Mucosa of descending colon (tissue), 3 donors: ENCODE measurements at places on chromosomes 16 and 17.

DNA sequence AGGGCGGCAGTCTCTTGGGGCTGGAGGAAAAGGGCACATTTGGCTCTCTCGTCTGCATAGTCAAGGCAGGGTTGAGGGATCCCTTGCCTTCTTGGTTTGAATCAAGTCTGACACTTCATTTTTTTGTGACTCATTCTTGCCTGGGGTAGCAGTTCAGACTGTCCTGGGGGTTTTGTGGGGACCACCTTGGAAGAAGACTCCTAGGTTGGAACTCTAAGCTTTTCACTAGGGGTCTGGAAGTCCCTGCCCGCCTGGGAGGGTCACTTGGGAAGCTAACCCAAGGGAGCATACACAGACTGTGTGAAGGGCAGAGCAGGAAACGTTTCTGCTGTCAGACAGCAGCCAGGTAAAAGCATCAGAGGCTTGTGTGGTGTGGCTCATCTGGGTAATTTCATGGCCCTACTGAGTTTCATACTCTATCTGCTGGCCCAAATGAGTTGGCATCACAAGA, 11.3 kb downstream of the YPEL2 start:
- DNase-seq, result no peak

- DNase-seq, result no peak
Observed at GRCh38 chr17:56431736-56432135, 161.8 kb upstream of the NOG start.

DNA sequence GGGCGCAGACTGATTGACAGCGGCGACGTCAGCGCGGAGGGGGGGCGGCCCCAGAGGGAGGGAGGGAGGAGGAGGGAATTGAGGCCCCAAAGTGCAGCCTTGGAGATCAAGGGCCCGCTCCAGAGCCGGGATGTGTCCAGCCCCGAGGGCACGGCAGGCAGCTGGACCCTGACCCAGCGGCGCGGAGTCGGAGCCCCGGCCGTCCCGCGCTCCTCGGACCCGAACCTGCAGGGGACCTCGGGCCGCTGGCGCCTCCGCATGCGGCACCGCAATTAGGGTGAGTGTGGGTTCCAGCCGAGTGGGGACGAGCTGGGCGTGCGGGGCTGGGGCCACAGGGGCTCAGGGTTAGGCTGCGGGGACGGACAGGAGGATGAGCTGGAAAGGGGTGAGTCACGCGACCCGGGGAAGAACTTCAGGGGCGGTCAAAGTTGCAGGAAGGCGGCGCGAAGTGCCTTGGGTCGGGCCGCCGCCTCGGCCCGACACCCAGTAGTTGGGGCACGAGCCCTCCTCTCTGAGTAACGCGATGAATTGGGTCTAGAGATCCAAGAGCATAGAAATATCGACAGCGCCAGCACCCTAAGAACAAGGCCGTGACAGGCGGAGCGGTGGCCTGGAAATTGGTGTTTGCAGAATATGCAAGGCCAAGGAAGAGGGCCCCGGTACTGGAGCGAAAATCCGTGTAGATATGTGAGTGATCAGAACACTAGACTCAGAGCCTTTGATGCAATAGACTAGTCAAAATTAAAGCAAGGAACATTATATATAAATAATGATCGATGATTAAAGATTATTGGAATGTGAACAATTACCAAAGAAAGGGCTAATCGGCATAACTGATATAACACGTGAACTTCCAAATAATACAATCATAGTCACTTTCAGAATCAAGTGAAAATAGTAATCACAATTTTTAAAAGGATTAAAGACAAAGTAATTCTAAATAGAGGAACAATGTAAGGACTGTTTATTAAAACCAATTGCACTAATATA, at the start of gene TBX4:
TSS of gene TBX4 (plus strand) at position 122 of the 990 bp plus-strand sequence. CDS start 4,069 bp downstream, outside the sequence.
- no peak for DNase-seq

DNA sequence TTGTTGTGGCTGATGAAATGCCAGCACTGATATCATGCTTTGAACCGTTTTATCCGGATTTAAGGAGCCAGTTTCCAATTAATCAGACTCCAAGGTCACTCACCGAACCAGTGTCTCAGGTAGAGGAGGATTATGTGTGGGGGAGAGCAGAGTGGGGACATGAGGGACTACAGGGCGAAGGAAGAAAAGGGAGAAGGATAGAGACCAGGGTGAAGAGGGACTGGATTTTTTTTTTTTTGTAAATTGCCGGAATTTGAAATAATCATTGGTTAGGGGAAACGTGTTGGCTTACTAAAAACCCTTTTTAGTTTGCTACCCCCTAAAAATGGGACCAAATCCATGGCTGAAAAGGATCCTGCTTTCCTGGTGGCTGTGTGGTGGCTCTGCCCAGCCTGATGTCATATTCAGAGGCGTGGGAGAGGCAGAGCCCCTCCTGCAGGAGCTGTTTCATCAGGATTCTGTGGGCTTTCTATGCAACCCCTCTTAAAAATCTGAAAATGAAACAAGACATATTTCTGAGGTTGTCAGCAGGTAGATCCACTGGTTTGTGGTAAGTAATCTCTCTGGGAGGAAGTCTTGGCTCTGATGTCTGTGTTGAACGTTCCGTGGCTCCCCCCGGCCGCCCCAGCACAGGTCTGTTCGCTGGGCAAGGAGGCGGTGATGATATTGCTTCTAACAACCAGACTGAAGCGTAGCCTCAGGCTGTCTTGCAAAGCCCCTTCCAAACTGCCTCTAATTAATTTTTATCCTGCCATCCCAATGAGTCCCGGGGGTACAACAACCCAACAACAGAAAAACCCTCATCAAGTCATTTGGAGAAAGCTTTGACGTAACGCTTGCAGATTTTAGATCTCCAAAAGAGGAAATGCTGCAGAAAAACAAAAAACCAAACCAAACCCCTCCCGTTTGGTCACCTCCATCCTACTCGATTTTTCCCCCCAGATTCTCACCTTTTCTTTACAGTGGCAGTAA, 143.0 kb upstream of the ZFHX3 start:
- DNase-seq, result no peak

GRCh38 chr16:73064994-73065545, 17.1 kb upstream of the ZFHX3 start:
- DNase-seq, result no peak

- no peak for DNase-seq
Observed at GRCh38 chr16:85203462-85203813, 91.2 kb upstream of the CIBAR2 start.

DNA sequence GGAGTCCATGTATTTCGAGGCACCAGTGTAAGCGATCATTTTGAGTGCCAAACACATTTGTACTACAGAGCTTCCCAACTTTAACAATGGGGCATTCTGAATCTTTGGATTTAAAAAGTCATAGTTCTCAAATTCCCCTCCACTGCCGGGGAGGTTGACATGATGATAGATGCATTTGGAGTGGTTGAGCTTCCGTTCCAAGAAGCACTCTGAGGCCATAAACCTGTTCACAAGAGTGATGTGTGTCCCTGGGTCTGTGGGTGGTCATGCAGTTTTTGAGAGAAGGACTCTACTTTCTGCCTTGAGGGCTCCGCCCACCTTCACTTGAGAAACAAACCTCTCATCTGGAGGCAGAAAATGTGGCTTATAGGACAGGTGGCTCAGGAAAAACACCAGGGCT, 43.7 kb downstream of the IRX5 start:
- DNase-seq, result no peak

- DNase-seq, result no peak
Observed at GRCh38 chr16:30605158-30605557, 5.0 kb downstream of the ZNF689 start.

DNA sequence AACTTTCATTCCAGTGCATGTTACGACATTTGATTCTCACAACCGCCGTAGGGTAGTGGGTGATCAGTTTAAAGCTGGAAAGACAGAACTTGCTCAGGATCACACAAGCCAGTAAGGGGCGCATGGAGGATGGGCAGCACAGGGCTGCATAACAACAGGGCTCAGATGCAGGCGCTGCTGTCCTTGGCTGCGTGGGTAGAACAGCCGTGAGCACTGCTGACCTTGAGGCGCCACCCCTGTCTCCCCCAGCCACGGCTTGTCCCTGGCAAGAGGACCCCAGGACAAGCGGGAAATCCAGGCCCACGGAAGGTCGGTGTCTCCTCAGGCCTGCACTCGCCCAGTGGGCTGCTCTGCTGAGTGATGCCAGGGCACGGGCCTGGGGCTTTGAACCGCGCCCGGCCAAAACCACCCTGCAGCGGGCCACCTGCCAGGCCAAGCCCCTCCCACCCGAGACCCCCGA, 84.7 kb downstream of the LMF1 start:
- DNase-seq, result no peak

DNA sequence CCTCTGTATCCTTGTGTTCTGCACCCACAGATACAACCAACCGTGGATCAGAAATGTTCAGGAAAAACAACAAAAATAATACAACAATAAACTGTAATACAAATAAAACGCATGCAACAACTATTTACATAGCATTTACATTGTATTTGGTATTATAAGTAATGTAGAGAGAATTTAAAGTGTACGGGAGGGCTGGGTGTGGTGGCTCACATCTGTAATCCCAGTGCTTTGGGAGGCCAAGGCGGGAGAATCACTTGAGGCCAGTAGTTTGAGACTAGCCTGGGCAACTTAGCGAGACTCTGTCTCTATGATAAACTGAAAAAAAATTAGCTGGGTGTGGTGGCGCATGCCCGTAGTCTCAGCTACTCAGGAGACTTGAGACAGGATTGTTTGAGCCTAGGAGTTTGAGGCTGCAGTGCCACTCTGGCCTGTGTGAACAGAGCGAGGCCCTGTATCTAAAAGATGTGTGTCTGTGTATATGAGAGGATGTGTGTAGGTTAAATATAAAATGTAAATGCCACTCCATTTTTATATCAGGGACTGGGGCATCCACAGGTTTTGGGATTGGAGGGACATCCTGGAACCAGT, 13.3 kb downstream of the SEC14L1 start:
- no peak for DNase-seq

- DNase-seq, result peak; percentile 24
Observed at GRCh38 chr17:79625706-79626105, 14.9 kb upstream of the RBFOX3 start.
